ENCODE measurements at places on chromosomes 7 and 10.

- DNase-seq: peak; percentile 11
Observed at GRCh38 chr10:70602665-70603448, at the start of gene PRF1. TSS of gene PRF1 (minus strand) at chr10:70602741. CDS start at chr10:70600902, 1,839 bp downstream.

GRCh38 chr10:110474017-110474416 lies 23.7 kb upstream of the DUSP5 start:
- DNase-seq: no peak

- no peak for DNase-seq
Observed at GRCh38 chr10:103564776-103565520, 71.4 kb downstream of the NEURL1 start.

DNA sequence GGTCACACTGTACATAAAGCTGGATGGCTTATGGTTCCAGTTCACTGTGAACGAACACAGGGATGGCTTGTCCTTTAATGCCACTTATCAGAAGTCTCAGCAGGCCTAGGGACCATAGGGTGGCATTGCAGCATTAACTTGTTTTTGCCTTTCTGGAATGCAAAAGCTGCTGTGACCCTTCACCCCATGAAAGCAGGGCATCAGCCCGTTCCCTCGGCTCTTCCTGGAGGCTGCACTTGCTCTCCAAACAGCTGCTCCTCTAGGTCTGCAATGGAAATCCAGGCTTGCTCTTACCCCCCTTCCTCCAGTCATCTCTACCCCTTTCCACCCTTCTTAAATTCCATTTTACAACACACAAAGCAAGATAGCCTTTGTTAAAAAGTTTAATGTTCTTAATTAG lies 17.9 kb upstream of the NEUROD6 start:
- DNase-seq: no peak

GRCh38 chr7:129136887-129137642 lies 7.4 kb upstream of the TSPAN33 start:
- no peak for DNase-seq

DNA sequence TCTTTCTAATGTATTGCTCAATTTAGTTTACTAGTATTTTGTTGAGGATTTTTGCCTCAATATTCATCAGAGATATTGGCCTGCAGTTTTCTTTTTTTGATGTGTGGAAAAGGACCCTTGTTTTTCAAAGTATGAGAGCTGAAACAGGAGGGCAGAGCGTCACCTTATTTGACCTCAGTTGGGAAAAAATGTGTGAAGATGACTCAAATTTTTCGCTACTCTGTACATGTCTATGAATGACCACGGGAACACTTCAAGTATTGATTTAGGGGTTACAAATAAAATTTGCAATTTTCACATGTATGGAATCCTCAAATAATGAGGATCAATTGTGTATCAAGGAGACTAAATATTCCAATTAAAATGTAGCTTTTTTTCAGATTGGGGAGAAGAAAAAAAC lies 103.1 kb downstream of the ZFAND4 start:
- no peak for DNase-seq

DNA sequence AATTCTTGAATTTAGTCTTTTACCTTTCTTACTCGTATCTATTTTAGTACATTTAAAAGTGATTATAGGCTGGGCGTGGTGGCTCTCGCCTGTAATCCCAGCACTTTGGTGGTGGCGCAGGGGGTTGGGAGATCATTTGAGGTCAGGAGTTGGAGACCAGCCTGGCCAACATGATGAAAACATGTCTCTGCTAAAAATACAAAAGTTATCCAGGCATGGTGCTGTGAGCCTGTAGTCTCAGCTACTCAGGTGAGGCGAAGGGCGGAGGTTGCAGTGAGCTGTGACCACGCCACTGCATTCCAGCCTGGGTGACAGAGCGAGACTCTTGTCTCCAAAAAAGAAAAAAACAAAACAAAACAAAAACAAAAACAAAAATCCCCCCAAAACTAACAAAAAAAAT lies 12.2 kb downstream of the PRKCQ start:
- DNase-seq: no peak

GRCh38 chr7:93147363-93147762 lies 822 bp downstream of the SAMD9L start:
- DNase-seq: no peak

DNA sequence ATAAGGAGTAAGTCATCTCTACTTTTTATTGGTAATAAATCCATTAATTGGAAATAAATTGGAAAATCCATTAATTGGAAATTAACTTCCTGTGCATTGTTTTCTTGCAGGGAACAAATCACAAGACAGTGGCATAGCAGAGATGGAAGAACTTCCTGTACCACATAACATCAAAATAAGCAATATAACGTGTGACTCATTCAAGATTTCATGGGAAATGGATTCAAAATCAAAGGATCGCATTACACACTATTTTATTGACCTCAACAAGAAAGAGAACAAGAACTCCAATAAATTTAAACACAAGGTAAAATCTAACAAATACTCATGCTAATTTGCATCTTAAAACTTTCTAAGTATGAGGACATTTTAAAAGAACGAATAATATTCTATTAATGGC lies 57.8 kb downstream of the PHYHIPL start:
- no peak for DNase-seq

DNA sequence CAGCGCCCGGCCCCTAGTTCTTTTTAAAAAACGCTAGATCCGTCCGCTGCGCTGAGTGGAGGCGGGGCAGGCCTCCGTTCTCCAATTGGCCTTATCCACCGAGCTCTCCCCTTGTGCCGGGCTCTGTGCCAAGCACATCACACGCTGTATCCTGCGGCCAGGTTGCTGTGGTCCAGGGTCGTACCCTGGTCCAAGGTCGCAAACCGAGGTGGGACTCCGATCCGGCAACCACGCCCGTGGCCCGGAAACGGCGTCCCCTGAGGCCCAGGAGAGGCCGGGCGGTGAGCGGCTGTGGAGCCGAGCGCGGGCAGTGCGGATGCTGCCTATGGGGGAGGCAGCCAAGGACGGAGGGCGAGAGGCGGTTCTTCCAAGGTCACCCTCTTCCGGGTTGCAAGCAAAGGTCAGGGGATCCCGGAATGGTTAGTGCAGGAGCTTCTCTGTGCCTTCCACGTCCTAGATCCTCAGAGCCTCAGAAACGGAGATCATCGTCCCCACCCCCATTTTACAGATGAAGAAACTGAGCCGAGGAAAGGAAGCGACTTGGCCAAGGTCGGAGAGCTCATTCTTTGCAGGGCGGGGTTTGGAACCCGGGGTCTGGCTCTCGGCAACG lies 72.4 kb upstream of the LRRC4 start:
- no peak for DNase-seq

DNA sequence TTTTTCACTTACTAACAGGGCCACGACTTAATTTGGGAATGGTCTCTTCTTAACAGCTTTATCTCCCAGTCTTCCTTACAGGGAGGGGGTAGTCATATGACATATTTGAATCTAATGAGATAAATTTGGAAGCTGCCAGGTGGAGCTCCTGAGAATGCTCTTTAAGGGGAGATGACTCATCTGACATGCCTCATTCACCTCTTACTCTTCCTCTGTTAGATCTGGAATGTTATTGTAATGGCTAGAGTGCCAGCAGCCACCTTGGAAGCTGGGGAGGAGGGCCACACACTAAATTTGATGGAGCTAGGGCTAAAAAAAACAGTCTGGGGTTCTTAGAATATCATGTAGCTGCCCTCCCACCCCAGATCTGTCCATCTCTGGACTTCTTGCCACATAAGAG lies 22.7 kb downstream of the HECW1 start:
- DNase-seq: no peak

DNA sequence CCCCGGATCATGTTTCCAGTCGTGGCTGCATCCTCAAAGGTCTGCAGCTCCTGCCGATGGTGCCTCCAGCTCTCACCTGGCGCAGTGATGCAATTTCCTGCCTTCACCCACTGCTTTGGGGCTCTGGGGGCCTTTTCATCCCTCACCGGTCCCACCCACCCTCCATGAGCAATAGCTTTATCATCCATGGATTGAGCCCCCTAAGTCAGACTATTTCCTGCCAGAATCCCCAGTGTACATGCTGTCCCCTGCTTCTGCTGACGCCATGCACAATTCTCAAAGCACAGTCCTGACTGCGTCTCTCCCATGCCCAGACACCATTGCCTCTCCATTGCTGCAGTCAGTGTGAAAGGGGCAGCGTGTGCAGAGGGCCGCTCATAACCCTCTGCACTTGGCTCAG lies 49.7 kb downstream of the FAM241B start:
- no peak for DNase-seq

All from activated naive CD4-positive, alpha-beta T cell (primary cell).